Hematopoietic multipotent progenitor cell treated with erythropoietin and hydrocortisone succinate and interleukin-3 and kit ligand, for 6 days (in vitro differentiated cells): ENCODE measurements at places on chromosomes 5 and 9.

DNA sequence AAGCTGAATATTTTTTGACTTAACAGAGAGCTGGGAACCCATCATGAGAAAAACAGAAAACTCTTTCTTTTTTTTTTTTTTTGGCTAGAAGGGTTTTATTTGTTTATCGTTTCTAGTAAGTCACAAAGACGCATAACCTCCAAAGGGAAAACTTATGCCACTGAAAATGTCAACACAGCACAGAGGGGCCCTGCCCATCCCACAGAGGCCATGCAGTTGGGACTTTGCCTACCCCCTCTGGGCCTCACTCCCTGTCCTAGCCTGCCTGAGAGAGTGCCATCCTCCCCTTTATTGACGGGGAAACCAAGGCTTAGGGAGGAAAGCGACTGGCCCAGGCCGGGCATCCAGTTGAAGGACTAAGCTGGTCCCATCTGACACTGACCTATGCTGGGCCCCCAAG lies 74.7 kb downstream of the VAV2 start:
- DNase-seq: no peak

GRCh38 chr5:107874795-107875194 lies 204.1 kb upstream of the EFNA5 start:
- DNase-seq: no peak

- no peak for DNase-seq
Measured at GRCh38 chr5:139642891-139643871, 5.0 kb upstream of the CXXC5 start.

- DNase-seq: no peak
Measured at GRCh38 chr9:80811003-80811402, 878.3 kb downstream of the TLE1 start.

DNA sequence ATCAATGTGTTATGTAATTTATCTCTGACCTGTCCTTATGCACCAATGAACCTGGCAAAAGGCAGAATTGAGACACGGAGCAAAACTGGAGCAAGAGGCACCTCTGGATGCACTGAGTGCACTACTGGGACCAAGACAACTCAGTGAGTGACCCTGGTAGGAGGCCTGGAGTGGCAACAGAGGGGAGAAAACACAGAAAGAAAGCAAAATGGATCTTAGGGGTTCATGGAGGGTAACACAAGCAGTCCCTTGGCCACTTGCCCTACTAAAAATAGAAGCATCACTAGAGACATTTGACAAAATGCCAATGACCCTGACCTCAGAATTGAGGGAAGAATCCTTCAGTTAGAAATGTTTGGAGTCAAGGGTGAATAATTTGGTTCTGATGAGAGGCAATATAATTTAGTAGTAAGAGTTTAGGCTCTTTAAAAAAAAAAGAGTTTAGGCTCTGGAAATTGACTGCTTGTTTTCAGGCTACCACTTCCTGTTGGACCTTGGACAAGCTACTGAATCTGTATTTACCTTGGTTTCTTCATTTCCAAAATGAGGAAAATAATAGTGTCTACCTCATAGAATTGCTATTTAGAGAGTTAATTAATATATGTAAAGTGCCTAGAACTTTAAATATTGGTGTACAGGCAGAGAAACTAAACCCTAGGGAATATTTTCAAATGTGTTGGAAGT lies 234.9 kb upstream of the TARS1 start:
- peak; percentile 21 for DNase-seq

DNA sequence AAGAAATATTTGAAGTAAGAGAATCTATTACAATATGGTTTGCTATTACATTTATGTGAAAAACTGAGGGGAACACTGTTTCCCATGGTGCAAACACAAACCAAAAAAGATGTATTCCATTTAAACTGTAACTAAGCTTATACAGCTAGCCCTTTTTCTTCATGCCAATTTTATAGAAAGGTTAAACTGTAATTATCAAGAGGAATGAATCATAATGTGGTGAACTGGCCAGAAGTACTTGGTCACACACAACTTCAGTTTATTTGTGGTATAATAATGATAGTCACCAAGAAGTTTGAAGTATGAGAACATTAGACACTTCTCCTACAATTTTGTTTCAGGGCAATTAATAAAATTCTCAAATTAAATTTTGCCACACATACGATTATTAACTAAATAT lies 177.9 kb downstream of the XRCC4 start:
- no peak for DNase-seq

- DNase-seq: peak; percentile 56
Measured at GRCh38 chr5:86974955-86975354, 292.7 kb upstream of the RASA1 start.

DNA sequence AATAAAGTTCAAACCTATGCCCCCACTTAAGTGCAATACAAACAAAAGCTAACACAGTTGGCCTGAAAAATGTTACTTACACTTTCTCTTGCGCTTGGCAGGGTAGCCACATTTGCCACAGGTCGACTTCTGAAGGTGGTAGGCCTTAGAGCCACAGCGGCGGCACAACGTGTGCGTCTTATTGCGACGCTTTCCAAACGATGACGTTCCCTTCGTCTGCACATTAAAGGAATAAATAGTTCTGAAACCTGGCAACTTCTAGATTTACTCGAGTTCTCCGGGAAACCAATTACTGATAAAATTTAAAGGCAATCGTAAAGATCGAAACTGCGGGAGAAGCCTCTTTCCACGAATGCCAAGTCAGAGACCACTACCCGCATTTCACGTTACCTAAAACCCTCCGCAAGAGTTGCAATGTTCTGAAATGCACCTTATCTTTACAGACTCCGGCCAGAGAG lies 602 bp downstream of the RPL37 start:
- peak; percentile 64 for DNase-seq

- peak; percentile 74 for DNase-seq
Measured at GRCh38 chr5:139193928-139194327, 4.2 kb downstream of the SIL1 start.

GRCh38 chr9:18472841-18473251 lies 1.1 kb upstream of the ADAMTSL1 start:
- no peak for DNase-seq

GRCh38 chr5:10761933-10762775 lies 1.1 kb upstream of the DAP start:
- peak; percentile 76 for DNase-seq

DNA sequence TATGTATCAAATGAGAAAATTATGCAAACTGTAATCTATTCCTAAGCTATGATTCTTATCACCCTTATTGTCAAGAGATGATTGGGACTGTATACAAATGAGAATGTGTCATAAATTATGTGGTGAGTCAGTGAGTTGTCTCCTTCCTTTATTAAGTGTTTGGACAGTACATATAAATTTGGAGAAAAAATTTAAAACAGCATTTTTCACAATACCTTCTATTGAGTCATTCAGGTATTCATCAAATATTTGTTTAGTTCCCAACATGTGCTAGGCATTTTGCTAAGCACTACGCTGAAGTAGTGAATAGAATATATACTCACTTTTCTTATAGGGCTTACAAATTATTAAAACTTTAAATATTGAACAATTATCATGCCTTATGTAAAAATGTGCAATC lies 36.3 kb upstream of the PTPRD start:
- no peak for DNase-seq

GRCh38 chr9:5419987-5420386 lies 17.7 kb downstream of the PLGRKT start:
- DNase-seq: no peak

DNA sequence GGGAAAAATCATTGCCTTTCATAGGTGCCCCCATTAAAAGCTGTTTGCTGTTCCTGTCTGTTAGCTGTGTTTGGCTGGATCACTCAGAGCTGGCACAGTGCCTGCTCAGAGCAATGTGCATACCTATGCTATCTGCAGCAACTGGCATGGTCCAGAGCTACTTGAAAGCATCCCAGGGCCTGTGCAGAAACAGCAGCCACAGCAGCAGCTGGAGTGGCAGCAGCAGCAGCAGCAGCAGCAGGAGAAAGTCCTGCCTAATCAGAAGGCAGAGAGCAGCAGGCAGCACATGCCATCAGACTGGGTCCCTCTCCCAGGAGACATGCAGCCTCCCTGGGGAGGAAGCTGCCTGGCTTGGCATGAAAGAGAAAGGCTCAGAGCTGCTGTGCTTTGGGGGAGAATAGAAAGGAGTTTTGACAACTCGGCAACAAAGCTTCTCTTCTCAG lies 243.8 kb upstream of the WWC1 start:
- no peak for DNase-seq

- peak; percentile 35 for DNase-seq
Measured at GRCh38 chr5:177372034-177372896, 12.0 kb upstream of the SLC34A1 start.

DNA sequence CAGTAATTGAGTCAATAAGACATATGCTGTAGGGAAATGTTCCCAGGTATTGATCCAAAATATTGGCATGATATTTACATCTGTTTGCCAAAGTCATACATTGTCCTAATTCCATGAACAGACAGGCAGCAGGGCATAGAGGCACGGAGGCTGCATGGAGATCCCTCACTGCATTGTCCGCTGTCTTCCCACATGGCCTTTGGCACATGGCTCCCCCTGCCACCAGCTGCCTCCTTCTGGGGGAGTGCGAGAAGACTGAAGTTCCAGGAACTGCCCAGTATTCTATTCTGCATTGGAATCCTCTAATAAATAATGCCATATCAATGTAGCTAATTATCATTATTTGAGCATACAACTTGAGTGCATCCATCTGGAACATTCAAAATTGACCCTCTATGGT lies 269.0 kb downstream of the FBXL7 start:
- DNase-seq: no peak

DNA sequence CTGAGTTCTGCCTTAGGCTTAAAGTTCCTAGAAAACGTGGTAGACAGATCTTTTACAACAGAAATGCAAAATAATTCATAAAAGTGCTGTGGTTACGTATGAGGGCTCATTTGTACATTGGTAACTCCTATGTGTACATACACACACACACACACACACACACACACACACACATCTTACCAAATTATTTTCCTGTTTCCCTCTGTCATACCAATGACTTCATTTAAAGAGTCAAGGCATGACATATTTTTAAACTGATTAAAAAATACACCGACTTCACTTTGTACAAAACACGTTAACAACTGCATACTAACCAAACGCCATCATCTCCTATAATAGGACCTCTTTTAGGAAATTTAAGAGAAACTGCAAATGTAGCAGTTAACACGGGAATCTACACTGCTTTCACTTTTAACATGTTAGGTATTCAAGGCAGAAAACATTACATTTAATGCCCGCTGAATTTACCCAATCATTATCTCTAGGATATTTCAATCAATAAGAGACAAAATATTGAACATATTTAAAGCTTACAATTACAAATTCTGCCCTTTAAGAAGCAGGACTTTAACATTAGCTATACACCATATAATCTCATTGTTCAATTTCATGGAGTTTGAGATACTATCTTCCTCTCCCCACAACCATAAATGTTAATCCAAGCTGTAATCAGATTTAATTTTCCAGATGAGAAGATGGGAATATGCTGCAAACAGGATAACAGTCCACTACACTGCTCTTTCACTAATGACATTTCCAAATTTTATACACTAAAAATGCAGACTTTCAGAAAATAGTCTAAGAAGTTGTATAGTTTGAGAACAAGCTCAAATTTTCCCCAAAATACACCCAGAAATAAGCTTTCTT lies 133.1 kb downstream of the DENND1A start:
- DNase-seq: no peak

DNA sequence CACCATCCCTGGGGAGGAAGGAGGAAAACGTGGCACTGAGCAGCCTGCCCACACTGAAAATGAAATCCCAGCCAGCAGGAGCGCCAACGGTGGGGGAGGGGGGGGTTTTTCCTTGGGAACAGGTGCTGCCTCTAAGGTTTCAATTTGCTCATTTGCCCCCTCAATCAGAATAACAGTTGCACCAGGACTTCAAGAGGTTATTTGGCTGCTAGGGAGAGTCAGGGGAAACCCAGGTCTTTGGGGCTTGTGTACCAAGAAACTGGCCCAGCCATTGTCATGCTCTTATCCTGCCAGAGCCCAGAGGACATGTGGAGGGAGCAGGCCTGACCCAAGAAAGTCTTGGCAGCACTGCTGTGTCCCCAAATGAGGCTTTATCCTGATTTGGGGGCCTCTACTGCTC lies 66.5 kb downstream of the NDFIP1 start:
- DNase-seq: no peak

DNA sequence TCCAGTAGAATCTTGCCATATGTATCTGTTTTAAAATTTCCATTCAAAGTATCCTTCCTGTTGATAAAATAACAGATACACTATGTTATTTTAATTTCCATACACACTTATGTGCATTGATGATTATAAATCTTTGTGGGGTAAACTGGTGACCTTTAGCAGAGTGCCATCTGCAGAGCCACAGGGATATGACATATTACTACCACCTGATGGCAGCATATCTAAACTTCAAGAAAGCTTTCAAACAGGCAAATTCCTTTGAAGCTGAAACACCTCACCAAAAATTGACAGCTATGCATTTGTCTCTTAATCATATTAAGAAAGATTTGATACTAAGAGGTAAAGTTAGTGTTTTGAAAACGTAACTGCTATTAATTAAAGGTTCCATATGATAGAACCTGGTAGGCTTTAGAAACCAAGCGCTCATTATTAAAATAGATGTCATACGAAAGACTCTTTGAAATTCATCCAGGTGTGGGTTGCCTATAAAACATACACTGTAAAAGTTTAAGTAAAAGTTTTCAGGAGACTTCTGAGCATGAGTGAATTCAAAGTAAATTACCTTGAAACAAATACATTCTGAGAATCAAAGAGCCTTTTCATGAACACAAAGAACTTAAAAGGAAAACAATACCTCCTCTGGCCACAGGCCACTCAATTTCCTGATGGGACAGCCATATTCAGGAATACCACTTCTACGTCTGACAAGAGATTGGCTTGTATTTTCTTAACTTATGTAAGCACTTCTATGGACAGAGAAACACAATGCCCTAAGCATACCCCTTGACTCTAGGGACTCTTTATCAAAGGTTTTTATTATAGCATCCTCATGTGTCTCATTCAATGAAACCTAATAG lies 93.3 kb downstream of the KIAA0825 start:
- DNase-seq: peak; percentile 80

DNA sequence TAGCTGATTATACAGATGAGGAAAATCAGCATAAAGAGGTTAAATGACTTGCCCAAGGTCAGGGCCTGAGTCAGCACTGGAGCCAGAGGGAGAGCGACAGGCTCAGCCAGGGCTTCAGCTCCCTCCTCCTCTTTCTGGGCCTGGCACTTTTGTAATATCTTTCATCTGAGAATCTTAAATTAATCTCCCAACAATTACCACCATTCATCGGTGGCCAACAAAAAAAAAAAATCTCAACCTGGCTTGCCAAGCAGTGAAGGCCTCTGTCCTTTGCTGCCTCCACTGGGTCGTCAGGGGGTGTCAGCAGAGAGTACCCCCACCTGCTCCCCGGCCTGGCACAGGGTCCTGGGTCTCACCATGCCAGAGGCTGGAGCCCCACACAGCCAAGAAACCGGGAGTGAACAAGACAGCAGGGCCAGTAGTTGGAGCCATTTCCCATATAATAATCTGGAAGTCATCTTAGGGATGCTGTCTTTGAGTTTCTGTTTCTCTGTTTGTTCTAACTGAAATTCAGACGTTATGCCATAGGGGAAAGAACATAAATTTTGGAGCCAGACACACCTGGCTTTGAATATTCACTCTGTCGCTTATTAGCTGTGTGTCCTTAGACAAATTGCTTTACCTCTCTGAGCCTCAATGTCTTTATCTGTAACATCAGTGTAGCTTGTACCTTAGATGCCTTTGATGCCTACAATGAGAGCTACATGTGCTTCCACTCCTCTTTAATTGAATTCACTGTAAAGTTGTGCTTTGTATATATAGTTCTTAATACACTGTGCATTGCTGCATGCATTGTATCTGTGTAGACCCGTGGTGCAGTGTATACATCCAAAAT lies 299.9 kb upstream of the MSX2 start:
- no peak for DNase-seq
